ENCODE measurements at places on chromosomes 6 and 20.

DNA sequence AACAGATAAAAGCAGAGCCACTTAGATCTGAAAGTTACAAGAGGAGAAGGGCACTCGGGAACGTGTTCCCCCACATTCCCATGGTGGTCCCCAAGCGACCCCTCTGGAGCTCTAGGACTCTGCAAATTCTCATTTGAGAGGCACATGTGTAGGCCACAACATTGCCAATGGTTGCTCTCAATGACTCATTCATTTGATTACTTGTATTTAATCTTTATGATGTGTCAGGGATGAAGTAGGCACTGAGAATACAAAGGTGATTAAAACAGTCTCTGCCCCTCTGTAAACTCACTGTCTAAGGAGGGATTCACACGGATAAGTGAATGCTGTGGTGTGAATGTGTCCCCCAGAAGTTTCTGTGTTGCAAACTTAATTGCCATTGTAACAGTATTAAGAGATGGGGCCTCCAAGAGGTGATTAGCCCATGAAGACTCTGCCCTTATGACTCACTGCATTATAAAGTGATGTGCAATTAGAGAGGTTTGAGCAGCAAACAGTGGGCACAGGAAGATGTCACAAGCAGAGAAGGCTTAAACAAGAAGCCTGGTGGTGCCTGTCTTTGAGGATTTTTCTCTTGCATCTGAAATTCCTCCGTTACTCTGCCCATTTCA, 34.0 kb upstream of the TRAM2 start:
- no peaks in the 10 kb centered on the region for H3K36me3 ChIP-seq
- H3K4me3 ChIP-seq: no peak overlapping the region
- DNase-seq: no peak
- H3K27ac ChIP-seq: no peak overlapping the region
- no peaks in the 10 kb centered on the region for H3K4me1 ChIP-seq
- no peaks in the 10 kb centered on the region for H3K27me3 ChIP-seq

DNA sequence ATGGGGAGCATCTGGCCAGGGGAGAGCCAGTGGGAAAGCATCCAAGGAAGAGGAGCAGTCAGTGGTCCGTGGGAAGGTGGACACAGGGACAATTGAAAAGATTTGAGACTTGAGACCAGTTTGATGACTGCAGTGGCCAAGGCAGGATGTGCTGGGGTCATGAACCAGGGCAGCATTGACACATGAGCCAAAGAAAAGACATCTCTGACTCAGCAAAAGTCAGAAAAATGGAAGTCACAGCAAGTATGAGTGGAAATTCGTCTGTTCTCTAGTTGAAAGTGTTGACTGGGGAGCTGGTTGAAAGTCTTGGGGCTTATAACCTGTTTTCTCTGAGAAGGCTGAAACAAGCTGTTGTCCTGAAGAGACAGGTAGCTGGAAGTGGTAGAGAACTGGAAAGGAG, 31.3 kb downstream of the RAB22A start:
- DNase-seq: no peak
- H3K4me3 ChIP-seq: no peak overlapping the region
- H3K4me1 ChIP-seq: peaks cover 8% of the 10 kb centered on the region
- H3K36me3 ChIP-seq: peaks cover 31% of the 10 kb centered on the region
- H3K27ac ChIP-seq: no peak overlapping the region
- H3K27me3 ChIP-seq: no peaks in the 10 kb centered on the region

GRCh38 chr20:23115822-23116221, 29.7 kb upstream of the CD93 start:
- DNase-seq: no peak
- H3K4me3 ChIP-seq: no peak overlapping the region
- H3K27ac ChIP-seq: no peak overlapping the region
- peaks cover 12% of the 10 kb centered on the region for H3K27me3 ChIP-seq
- H3K4me1 ChIP-seq: no peaks in the 10 kb centered on the region
- H3K36me3 ChIP-seq: no peaks in the 10 kb centered on the region

GRCh38 chr20:10540636-10541493, 105.8 kb downstream of the SLX4IP start:
- H3K27me3 ChIP-seq: no peaks in the 10 kb centered on the region
- DNase-seq: no peak
- H3K36me3 ChIP-seq: no peaks in the 10 kb centered on the region

GRCh38 chr6:161101517-161101916, 109.9 kb downstream of the MAP3K4 start:
- DNase-seq: no peak
- H3K27me3 ChIP-seq: no peaks in the 10 kb centered on the region
- H3K36me3 ChIP-seq: peaks cover 78% of the 10 kb centered on the region
- H3K4me3 ChIP-seq: no peak overlapping the region

DNA sequence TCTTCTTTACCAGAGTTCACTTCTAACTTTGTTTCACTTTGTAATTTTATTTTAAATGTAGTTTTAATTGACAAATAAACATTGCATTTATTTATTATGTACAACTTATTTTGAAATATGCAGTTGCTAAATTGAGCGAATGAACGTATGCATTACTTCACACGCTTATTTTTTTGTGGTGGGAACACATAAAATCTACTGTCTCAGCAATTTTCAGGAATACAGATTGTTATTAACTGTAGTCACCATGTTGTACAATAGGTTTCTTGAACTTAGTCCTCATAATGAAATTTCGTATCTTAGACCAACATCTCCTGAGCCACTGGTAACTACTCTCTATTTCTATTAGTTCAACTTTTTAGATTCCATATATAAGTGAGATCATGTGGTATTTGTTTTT, 46.9 kb downstream of the NKAIN2 start:
- H3K27me3 ChIP-seq: no peaks in the 10 kb centered on the region
- DNase-seq: no peak
- no peaks in the 10 kb centered on the region for H3K4me1 ChIP-seq
- no peaks in the 10 kb centered on the region for H3K36me3 ChIP-seq
- H3K4me3 ChIP-seq: no peak overlapping the region

DNA sequence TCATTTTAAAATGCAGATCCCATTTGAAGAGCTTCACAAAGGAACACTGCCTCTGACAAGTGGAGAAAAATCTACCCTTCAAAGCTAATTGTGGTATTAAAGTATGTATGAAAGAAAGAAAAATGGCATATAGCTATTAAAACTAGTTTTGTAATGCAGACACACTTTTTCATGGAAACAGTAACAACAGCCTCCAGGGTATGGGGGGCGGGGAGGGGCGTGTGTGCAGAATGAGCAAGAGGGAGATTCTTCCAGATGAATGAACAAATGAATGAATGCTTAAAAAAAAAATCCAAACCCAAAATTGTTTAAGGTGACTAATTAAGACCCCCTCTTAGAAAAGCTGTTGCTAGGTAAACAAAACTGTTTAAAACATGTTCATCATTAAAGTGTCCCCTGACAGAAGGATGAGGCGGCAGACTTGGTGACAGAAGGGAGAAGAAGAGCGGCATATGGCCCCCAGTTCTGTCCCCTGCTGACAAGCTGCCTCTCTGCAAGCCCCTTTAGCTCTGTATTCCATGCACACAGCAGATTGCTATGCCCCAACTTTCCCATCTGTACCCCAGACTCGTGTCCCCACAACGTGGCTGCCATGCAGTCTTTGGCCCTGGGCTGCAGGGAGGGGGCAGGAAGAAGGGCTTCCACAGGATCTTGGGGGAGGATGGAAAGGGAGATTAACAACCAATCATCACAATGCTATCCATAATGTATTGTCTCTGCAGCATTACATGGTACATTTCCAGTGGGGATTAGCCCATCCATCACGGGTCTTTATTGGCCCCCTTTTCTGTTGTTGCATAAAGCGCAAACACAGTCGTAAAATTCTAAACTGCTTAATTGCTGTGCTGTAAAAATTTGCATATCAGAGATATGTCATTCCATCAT, 108.4 kb upstream of the OLIG3 start:
- no peaks in the 10 kb centered on the region for H3K4me1 ChIP-seq
- H3K27me3 ChIP-seq: no peaks in the 10 kb centered on the region
- H3K4me3 ChIP-seq: no peak overlapping the region
- no peak for DNase-seq
- H3K27ac ChIP-seq: no peak overlapping the region
- H3K36me3 ChIP-seq: no peaks in the 10 kb centered on the region

GRCh38 chr6:162442687-162443086, 284.9 kb downstream of the PRKN start:
- no peak overlapping the region for H3K27ac ChIP-seq
- H3K4me1 ChIP-seq: no peaks in the 10 kb centered on the region
- H3K4me3 ChIP-seq: no peak overlapping the region
- no peaks in the 10 kb centered on the region for H3K36me3 ChIP-seq

DNA sequence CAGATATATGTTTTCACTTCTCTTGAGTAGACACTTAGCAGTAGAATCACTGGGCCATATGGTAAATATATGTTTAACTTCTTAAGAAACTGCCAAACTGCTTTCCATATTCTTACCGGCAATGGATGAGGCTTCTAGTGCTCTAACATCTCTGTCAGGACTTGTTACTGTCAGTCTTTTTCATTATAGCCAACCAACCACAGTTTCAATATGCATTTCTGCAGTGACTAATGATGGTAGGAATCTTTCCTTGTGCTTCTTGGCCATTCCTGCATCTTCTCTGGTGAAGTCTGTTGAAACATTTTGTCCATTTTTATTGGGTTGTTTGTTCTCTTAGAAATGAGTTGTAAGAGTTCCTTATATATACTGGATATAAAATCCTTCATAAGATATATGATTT, 66.0 kb upstream of the SYNDIG1 start:
- no peak overlapping the region for H3K4me3 ChIP-seq
- H3K4me1 ChIP-seq: peaks cover 6% of the 10 kb centered on the region
- DNase-seq: no peak
- no peaks in the 10 kb centered on the region for H3K27me3 ChIP-seq
- H3K27ac ChIP-seq: no peak overlapping the region

GRCh38 chr20:5539691-5540090, 210.5 kb upstream of the SHLD1 start:
- H3K36me3 ChIP-seq: peaks cover 4% of the 10 kb centered on the region
- no peak for DNase-seq
- H3K27ac ChIP-seq: no peak overlapping the region

GRCh38 chr6:22958677-22959076, 389.3 kb downstream of the HDGFL1 start:
- no peaks in the 10 kb centered on the region for H3K36me3 ChIP-seq
- no peak overlapping the region for H3K27ac ChIP-seq
- DNase-seq: no peak
- no peaks in the 10 kb centered on the region for H3K4me1 ChIP-seq
- no peaks in the 10 kb centered on the region for H3K27me3 ChIP-seq

DNA sequence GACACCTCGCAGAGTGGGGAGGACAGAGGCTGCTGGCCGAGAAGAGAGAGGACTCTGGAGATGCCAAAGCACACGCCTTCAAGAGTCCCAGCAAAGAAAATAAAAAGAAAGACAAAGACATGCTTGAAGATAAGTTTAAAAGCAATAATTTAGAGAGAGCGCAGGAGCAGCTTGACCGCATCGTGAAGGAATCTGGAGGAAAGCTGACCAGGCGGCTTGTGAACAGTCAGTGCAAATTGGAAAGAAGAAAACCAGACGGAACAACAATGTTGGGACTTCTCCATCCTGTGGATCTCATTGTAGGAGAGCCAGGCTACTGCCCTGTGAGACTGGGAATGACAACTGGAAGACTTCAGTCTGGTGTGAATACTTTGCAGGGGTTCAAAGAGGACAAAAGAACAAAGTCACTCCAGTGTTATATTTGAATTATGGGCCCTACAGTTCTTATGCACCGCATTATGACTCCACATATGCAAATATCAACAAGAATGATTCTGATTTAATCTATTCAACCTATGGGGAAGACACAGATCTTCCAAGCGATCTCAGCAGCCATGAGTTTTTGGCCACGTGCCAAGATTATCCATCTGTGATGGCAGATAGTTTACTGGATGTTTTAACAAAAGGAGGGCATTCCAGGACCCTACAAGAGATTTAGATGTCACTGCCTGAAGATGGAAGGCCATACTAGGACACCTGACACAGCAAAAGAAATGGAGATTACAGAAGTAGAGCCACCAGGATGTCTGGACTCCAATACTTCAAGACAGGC, 52.2 kb downstream of the REV3L start:
- H3K4me3 ChIP-seq: no peak overlapping the region
- no peak for DNase-seq
- H3K4me1 ChIP-seq: peaks cover 3% of the 10 kb centered on the region
- no peaks in the 10 kb centered on the region for H3K27me3 ChIP-seq

- peaks cover 73% of the 10 kb centered on the region for H3K36me3 ChIP-seq
- H3K4me3 ChIP-seq: no peak overlapping the region
- no peak for DNase-seq
- H3K4me1 ChIP-seq: peaks cover 3% of the 10 kb centered on the region
- H3K27ac ChIP-seq: no peak overlapping the region
- no peaks in the 10 kb centered on the region for H3K27me3 ChIP-seq
Measured at GRCh38 chr20:45020236-45020886, 54.0 kb downstream of the STK4 start.

All from T-cell (primary cell).